ENCODE measurements at places on chromosomes 12 and 14.
A peak's percentile ranks its signal among the peaks of the same experiment; 100 is the strongest.

DNA sequence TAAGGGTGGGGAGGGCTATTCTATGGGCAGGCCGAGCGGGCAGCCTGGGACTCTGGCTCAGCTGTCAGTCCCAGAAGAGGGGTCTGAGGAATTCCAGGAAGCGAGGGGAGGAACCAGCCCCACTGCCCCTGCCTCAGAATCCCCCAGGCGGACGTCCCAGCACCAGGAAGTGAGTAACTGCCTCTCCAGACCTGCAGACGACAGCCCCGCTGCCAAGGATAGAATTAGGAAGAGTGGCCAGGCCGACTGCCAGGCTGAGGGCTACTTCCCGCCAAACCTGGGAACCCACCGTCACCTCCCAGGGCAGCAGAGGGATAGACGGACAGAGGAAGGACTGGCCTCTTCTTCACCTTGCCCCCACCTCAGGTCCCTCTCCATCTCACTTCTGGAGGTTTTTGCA lies 6.7 kb upstream of the BDKRB2 start:
- DNase-seq: no peak

DNA sequence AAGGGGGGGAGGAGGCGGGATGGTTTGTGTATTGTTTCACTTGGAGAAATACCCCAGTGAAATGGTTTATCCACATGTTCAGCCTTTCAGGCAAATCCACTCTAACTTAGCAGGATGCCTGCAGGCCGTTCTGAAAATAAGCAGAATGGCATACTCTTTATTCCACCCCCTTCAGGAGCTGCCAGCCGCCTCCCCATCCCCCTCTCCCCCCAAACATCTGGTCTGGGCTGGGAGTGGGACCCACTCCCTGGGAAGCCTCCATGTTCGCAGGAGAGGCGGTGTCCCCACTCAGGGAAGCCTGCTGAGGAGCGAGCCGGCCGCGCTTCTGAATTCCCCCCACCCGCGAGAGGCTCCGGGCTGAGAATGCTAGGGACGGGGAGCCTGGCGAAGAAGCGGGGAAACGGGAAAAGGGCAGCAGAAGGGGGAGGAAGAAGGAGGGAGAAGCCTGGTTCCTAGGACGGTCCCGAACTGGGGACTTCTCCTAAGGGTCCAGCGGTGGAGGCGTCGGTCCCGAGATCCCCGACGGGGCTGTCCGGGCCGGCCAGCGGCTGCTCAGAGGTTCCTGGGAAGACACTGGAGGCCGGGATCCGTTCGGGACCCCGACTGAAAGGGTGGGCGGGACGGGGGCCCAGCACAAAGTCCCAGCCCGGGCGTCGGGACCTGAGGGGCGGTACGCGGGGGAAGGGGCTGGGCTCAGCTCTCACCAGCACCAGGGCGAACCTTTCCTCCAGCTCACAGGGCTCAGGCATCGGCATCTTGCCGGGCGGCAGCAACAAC lies 666 bp downstream of the FMNL3 start:
- peak; percentile 55 for DNase-seq

- DNase-seq: no peak
Observed at GRCh38 chr12:71299541-71300376, 139.8 kb upstream of the LGR5 start.

- DNase-seq: no peak
Observed at GRCh38 chr14:67569011-67569650, 30.9 kb downstream of the PIGH start.

- no peak for DNase-seq
Observed at GRCh38 chr14:36866867-36867266, 205.2 kb downstream of the PAX9 start.

DNA sequence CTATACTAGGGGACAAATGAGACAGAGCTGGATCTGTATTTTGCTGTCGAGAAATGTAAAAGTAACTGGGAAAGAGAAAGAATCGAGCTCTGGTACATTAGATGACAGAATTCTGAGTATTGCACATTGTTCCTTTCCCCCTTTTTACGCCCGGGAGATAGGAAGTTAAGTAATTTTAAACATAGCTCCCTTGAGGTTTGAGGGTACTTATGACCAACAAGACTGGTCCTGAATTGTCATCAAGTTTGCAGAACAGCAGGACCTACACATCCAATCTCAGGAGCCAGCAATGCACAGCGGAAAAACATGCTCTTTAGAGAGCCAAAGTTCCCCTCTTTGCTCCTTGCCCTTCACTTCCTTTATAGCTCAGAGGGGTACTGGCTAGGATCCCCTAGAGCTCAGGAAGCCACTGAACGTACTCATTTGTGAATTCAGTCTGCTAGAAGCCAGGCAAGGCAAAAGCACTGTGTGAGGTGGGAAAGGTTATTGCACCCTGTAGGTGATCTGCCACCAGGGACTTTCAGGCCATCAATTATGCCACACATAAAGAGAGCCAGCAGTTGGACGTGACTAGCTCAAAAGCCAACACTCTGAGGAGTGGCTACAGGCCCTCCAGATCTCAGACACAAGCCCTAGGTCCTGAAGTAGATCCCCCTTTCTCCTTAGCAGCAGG lies 333.8 kb downstream of the KCNH5 start:
- DNase-seq: no peak

DNA sequence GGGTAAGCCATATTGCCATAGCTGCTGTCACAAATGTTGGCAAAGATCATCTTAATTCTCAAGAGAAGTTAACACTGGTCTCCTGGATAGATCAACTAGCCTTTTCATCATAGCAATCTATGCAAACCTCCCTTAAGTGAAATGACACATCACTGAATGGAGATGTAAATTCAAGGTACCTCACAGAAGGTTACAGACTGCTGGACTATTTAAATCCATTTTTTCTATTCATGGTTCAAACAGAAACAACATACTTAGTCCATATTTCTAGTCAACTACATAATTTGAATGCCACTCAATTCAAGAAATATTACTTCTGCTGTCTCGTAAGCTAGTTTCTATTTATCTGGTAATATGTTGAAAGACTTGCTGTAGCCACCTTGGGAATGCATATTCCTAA lies 748.3 kb downstream of the C12orf50 start:
- DNase-seq: peak; percentile 32

- DNase-seq: no peak
Observed at GRCh38 chr14:69937367-69938081, 58.3 kb downstream of the SMOC1 start.

GRCh38 chr14:88473791-88474190 lies 81.0 kb downstream of the PTPN21 start:
- no peak for DNase-seq

DNA sequence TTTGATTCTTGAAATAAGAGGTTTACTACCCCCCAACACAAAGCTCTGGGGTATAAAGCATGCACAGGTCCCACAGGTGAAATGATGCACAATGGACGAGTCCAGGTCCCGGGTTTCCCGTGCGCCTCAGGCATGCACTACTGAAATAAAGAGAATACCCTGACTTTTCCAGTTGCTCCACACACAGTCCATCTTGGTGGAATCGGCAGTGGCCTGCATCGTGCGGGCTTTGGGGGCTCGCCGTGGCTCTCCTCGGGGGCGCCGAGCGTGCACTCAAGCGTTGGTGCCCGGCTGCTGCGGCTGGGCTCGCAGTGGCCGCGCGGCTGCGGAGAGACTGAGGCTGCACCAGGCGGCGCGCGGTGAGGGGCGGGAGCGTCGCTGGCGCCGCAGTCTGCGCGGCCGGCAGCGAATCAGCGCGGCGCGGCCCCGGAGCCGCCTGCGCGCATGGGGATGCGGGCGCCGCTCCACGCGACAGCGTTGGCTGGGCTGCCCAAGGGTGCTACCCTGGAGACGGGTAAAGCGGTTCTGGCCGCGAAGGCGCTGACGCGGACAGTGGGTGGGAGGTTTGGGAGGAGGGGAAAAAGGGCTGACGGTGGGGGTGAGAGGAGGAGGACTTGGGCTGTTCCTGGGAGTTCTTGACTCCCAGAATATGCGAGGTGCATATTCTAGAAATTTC lies 53.8 kb upstream of the CCDC175 start:
- DNase-seq: no peak

Measured in ELR (cell line).